ENCODE measurements at places on chromosomes 12 and 14.

DNA sequence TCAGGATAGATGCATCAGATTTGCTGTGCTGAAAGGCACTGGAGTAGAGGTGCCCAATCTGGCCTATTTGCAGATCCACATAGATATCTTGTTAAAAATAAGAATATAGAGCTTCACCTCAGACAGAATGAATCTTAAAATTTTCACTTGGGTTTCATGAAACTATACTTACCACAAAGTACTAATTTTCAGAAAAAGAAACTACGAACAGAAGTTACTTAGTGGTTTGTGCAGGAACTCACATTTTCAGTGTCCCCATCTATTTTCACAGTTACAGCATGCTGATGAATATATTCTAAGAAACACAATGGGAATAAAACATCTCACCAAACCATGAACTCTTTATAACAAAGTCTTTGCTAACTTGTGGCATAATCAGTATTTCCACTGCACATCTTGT lies 449.4 kb downstream of the RERGL start:
- DNase-seq, result no peak

- DNase-seq, result no peak
Observed at GRCh38 chr12:124075841-124076240, 102.8 kb downstream of the ZNF664 start.

DNA sequence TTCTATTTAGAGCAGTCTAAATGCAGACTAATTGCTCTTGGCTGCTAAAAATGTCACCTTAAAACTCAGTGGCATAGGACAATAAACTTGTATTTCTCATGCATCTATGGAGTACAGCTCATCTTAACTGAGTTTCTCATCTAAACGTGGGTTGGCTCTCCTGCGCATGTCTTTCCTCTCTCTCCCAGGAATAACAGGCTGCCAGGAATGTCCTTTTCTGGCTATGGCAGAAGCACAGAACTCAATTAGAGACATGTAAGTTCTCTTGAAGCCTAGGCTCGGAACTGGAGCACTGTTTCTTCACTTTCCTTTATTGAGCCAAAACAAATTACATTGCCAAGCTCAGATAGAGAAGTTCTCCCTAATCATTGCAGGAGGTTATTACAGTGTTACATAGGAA lies 722.3 kb upstream of the FLRT2 start:
- DNase-seq, result no peak

DNA sequence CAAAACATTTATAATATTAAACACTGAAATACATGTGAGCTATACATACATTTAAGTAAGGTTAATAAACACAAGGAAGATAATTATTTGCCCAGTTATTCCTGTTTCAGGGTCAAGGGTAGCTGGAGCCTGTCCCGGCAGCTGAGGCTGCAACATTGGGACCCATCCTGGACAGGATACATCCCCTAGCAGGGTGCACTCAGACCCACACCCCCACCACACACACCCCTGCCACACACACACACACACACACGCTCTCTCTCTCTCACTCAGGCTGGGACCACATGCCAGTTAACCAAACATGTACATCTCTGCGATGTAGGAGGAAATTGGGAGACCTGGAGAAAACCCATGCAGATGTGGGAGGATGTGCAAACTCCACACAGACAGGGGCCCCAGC lies 112.6 kb upstream of the TMCC3 start:
- DNase-seq, result no peak

DNA sequence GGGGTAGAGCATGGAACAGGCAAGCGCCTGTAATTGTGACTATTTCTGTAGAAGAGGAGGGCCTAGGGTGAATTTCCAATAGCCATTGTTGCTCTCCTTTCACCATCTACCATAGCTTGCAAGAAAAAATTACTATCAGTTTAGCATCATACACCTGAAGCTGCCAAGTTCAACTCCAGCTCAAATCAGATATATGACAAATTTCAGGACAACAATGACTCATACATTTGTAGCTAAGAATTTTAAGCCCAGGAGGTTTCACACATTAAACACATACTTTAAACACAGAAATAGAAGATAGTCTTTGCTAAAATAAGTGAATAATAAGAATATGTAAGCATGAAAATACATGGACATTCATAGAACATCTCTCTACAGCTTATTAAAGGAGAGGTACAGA lies 17.6 kb upstream of the G2E3 start:
- no peak for DNase-seq

DNA sequence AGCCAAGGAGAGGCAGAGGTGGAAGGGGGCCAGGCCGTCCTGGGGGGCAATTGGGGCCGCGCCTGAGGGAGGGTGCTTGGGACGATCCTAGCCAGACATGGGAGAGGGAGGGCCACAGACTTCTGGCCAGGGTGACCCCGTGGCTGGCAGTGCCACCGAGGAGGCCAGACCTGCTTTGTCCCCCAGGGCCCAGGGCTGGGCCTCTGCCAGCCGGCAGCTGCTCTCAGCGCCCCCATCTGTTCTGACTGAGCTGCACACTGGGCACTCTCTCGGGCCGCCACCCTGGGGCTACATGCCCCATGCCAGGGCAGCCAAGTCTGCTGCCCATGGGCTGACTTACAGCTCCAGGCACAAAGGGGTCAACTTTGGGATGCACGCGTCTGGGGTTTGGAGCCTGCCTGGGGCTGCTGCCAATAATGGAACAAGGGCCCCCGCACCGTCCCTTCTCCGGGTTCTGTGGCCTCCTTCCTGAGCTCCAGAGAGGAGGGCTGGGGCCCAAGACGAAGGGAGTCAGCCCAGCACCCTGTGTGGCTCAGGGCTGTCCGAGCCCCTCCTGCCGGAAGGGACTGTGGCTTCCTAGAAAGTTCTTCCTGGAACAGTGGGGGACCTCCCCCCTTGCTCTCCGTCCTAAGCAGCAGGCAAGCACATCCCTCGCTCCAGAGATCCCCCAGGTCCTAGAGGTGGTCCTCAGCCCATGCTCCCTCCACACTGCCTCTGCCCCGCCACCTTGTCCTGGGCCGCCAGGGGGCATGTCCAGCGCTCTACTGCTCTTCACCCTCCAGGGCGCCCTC lies 1.1 kb downstream of the ADSS1 start:
- DNase-seq, result no peak

- DNase-seq, result no peak
Observed at GRCh38 chr14:92386637-92387036, 63.7 kb downstream of the SLC24A4 start.

GRCh38 chr12:51823875-51824565 lies 24.5 kb downstream of the FIGNL2 start:
- DNase-seq, result no peak

GRCh38 chr12:14782756-14783155 lies 20.5 kb downstream of the WBP11 start:
- no peak for DNase-seq

- DNase-seq, result no peak
Observed at GRCh38 chr12:78470354-78471195, 394.0 kb upstream of the SYT1 start.

DNA sequence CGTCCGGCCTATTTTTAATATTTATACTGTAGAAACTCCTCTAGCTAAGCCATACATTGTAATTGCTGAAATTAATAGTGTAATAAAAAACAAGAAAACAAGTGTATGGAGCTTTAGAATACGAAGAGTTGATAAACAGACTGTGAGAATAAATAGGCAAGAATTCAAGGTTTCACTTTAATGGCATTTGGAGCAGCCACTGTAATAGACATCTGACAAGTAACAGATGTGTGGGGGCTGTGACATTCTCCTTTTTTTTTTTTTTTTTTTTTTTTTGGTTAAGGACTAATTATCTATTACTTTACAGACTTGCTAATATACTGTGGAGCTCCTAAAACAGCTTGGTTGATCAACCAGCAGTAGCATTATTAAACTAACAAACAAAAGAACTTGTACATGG lies 42.1 kb upstream of the CFAP54 start:
- no peak for DNase-seq

- no peak for DNase-seq
Observed at GRCh38 chr12:94141004-94141764, 7.2 kb upstream of the PLXNC1 start.

DNA sequence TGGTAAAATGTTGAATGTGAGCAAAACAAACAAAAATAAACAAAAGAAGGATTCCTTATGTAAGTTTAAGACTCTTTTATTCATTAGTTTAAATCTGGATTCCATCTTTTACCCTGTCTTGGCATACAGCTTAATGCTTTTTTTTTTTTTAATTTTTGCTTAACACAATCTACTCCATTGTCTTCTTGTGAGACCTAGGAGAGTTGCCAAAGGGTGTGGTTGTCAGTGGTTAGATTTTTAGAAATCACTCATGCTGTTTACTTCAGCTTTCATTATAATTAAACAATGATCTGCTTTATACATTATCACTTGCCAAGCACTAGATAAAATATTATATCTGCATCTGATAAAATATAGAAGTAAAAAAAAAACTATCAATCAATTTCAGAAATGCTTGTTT lies 77.7 kb upstream of the KITLG start:
- DNase-seq, result no peak

- no peak for DNase-seq
Observed at GRCh38 chr12:64452559-64453329, 824 bp downstream of the TBK1 start.

GRCh38 chr12:130333341-130333740 lies 4.3 kb upstream of the PIWIL1 start:
- DNase-seq, result no peak

DNA sequence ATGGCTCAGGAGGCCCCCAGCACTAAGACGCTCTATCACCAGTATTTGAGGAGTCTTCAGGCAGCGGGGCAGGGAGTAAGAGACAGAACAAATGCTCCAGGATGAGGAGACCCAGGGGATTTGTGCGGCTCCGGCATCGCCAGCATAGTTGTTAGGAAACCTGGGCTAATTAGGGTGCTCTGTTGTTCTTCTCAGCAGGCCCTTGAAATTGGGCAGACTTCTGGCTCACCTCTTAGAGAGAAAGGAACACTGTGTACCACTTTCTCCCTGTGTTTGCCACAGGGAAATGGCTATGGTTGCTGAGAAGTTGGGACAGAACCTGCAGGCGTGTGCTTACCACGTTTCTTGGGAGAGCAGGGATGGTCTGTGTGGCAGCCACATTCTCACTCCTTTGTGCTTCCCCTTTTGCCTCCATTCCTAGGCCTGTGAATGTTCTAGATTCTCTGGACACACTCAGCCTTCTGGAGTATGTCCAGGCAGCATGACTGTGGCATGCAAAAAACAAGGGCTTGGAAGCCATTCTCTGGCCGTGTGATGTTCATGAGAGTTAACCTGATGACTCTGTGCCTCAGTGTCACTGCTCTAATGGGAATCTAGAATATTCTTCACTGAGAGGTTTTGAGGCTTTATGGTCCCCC lies 109.0 kb downstream of the CHST11 start:
- DNase-seq, result no peak

GRCh38 chr12:110661337-110661972 lies 27.5 kb downstream of the HVCN1 start:
- peak; percentile 43 for DNase-seq

- no peak for DNase-seq
Observed at GRCh38 chr12:109191621-109192250, 75.3 kb downstream of the ACACB start.

DNA sequence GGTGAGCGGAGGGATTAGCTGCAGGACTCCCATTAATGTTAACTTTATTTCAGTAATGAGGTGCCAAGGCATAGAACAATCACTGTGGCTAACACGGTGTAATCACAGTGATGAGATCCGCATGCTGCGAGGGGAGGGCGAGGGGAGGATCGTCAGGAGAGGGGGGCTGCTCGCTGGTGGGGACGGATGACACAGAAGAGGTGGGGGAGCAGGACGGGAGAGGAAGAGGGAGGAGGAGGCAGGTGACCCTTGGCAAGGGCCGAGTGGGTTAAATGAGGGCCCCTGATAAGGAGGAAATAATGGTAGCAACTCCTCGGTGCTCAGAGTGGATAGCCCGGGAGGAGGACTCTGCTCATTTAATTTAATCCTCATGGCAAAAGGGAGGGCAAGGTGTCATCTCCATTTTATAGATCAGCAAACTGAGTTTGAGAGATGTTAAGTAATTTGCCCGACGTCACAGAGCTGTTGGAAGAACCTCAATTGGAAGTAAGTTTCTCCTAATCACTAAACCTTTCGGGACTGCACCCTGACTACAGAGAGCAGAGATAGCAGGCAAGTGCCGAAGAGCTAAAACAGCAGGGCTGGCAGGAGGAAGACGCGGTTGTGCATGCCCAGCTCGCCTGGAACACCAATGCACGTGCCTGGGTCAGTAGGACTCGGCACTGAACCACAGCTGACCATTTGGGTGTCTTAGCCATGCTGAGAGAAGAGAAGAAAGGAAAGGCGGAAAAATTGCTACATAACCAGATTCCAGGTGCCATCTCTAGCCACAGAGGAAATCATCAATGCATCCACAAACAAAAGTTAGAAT lies 43.0 kb downstream of the SPRING1 start:
- no peak for DNase-seq

DNA sequence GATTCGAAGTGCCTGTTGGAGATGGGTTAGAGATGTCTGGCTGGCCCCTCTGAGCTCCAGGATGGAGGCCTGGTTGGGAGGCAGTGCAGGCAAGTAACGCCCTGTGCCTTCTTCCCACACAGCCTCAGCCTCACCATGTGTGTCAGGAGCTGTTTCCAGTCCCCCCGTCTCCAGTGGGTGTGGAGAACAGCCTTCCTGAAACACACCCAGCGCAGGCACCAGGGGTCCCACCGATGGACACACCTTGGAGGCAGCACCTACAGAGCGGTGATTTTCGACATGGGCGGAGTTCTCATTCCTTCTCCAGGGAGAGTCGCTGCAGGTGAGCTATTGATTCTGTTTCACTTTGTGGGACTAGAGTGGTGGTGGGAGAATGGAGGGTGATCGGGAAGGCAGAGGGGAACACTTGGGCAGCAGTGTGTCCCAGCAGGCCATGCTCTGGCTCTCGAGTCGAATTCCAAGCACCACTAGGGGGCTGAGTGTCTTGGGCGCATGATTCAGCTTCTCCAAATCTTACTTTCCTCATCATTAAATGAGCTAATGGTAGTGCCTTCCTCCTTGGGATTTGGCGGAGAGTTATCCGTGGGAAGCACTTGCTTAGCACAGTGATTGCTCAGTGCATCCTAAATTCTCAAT lies 6.8 kb downstream of the ACAD10 start:
- DNase-seq, result no peak

DNA sequence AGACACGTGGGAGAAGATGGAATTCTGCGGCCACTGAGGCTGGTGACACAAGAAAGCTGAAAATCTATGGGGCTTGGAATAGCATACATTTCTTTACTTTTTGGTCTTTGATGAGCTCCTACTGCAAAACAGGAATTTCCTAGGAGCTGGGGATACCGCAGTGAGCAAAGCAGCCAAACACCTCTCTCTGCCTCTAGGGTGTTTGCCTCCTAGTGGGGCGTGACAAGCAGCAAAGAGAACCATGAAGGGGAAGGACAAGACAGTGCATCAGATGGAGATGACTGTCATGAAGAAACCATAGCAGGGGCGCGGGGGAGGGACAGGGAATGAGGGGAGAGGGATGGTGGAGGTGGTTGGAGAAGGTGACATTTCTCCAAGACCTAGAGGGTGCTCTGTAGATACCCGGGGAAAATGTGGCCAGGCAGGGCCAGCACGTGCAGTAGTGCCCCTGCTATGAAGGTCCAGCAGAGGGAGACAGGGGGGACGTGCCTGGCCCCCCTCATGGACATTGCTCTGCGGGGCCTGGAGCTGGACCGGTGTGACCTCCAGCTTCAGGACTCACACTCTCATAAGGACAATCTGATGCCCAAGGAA lies 58.6 kb downstream of the SERPINA3 start:
- DNase-seq, result peak; percentile 5

- no peak for DNase-seq
Observed at GRCh38 chr12:72077111-72077820, 138.6 kb downstream of the TPH2 start.

GRCh38 chr12:45725631-45726602 lies 3.6 kb upstream of the ARID2 start:
- DNase-seq, result peak; percentile 25

GRCh38 chr14:79701371-79701770 lies 509.9 kb downstream of the DIO2 start:
- no peak for DNase-seq
